Endothelial cell (in vitro differentiated cells): ENCODE measurements at places on chromosomes 13 and 19.

GRCh38 chr13:43057653-43058317 lies 34.4 kb downstream of the DNAJC15 start:
- peak; percentile 24 for DNase-seq

DNA sequence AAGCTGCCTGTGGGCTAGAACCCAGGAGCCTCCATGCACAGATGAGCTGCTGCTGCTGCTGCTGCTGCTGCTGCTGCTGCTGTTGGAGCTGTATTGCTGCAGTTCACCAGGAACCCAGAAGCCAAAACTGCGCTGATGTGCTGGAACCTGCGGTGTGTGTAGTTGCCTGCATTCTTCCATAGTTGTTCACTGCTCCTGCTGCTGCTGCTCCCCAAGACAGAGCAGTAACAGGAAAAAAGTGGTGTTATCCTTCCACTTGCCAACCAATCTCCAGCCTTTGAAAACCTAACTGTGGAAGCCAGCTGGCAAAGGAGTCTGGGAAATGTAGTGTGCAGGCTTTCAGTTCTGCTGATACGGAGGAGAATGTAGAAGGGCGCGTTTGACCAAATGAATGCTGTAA lies 37.9 kb downstream of the ARHGAP35 start:
- peak; percentile 4 for DNase-seq

DNA sequence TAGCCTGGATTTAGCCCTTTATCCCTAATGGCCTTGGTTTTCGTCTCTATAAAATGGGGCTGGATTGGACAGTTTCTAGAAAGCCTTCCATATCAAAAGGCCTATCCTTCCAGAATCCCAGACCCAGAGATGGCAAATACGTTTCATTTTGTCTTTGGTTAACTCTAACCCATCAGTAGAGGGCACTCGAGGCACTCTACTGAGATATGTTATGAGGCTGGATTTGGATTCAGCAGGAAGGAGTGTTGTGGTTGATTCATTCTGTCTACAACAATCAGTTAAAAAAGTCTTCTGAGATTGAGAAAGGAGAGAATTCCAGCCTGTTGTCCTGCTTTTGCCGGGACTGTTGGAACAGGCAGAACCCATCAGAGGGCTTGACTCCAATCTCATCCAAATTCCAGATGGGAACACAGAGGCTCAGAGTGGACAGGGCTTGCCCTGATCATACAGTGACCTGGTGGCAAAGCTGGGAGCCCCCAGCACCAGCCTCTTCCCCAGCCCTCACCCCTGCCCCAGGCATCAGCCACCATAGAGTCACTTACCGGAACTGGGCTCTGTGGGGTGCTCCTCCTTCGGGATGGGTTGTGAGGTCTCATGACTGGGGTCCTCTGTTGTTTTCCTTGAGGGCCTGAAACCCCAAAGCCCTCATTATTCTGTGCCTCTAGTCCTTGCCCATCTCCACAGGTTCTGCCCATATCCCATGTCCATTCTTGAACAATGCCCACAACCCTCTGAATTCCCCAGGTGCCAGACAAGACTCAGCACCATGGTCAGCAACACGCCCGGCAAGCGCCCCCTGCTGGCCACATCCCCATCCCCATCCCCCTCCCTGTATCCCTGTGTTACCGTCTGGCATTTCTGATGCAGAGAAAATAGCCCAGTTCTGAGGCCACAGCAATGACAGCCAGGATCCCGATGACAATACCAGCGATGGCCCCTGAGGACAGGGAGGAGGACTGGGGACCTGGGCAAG lies 12.3 kb upstream of the ZNF180 start:
- DNase-seq = peak; percentile 26

DNA sequence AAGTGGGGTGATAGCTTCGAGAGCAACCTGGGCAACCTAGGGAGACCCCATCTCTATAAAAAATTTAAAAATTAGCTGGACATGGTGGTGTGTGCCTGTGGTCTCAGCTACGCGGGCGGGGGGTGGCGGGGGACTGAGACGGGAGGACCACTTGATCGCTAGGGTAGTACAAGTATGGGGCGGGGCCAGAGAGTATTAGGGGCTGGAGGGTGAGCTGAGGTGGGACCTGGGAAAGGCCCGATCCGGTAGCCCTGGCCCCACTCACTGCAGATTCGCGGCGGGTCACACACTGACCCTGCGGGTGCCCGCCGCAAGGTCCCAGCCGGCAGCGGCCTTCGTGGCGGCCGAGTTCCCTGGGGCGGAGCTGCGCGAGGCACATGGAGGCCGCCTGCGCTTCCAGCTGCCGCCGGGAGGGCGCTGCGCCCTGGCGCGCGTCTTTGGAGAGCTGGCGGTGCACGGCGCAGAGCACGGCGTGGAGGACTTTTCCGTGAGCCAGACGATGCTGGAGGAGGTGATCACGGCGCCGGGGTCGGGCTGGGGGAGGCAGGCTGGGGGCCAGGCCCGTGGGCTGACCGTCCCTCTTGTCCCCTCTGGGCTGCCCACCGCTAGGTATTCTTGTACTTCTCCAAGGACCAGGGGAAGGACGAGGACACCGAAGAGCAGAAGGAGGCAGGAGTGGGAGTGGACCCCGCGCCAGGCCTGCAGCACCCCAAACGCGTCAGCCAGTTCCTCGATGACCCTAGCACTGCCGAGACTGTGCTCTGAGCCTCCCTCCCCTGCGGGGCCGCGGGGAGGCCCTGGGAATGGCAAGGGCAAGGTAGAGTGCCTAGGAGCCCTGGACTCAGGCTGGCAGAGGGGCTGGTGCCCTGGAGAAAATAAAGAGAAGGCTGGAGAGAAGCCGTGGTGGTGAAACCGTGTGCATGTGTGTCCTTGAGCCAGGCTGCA lies 2.0 kb upstream of the ARHGAP45 start:
- DNase-seq = peak; percentile 76

DNA sequence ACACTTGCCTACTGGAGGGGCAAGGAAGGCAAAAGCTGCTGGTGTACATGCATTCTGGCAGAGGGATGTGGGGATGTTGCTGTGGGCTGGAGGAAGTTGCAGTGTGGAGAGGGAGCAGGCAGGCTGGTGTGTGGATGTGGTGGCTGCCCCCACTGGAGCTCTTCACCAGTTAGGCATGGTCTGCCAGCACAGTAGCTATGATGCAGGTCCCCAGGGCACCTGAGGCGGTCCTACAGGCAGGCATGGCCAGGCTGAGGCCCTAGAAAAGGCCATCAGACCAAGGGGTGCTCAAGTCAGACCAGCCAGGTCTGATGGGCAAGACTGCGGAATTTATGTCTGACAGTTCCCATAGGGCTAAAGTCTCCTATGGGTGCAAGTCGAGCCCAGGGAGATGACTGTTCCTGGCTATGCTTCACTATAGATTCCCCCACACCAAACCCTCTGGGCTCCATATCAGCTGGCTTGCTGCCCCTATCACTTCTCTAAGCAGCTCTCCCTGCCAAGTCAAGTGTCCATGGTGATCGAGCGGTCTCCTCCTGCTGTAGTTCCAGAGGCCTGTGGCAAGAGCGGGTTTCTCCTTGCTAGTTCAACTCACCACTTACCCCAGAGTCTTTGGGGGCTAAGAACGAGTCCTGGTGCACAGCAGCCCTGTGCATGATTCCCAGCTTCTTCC lies 473.1 kb downstream of the TDRD3 start:
- DNase-seq = no peak

GRCh38 chr19:46357846-46358583 lies 11.1 kb downstream of the PPP5C start:
- no peak for DNase-seq

DNA sequence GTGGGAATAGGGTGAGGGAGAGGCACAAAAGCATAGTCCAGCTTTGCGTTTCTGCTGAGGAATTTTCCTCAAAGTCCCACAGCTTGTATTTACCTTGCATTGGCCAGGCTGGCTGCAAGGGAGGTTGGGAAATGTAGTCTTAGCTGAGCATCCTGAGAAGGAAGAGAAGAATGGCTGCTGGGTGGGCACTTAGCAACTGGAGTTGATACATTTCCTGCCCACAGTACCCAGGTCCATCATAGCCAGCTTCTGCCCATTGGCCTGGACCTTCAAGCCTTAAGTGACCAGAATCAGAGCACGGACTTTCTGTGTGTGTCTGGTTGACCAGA lies 112.4 kb downstream of the SIPA1L3 start:
- no peak for DNase-seq

DNA sequence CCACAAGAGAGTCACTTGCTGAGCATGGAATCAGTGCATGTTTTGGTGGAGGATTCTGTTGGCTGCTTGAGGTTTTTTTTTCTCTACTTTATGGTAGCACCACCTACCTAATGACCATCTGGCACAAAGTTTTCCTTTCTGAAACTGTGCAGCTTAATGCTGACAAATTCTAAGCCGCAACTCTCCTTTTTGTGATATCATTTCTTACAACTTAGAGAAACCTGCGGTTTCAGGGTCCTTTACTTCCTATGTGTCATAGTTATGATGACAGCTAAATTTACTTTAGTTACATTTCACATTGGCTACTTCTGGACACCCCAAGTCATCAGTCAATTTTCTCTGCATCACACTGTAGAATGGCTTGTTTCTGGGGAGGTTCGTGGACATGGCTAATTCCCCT lies 115.4 kb upstream of the TMTC4 start:
- no peak for DNase-seq

GRCh38 chr13:45439781-45440462 lies 21.7 kb upstream of the SLC25A30 start:
- no peak for DNase-seq

DNA sequence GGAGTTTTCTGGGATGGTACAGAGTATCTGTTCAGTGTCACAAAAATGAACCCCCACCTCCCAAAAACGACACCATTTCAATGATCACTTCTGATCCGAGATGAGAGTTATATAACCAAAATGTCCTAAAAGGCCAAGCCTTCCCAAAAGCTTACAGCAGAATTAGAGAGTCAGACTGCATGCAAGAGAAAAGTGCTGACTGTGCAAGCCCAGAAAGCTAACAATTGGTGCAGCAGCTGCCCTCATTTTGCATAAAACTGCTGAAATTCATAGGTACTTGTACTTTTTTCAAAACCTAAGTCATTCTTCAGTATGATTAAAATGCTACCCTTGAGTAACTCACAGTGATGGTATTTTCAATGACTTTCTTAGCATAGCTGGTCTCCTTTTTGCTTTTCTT lies 819.6 kb upstream of the ARGLU1 start:
- no peak for DNase-seq

DNA sequence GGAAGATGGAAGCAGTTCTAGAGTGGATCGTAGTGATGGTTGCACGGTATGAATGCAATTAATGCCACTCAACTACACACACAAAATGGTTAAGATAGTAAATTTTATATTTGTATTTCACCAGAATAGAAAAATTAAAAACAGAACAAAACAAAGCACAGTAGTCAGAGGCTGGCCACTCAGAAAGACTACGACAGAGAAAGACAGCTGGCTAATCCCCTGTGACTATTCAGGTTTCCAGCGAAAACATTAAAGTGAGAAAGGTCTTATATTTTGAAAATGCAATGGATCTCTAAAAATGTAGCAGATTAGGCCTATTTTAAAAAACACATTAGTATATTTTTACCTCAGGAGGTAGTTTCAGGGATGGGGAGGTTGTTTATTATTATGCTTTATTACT lies 131.3 kb upstream of the POSTN start:
- no peak for DNase-seq

- DNase-seq = no peak
Measured at GRCh38 chr19:39150807-39151600, 25.4 kb downstream of the PAK4 start.

DNA sequence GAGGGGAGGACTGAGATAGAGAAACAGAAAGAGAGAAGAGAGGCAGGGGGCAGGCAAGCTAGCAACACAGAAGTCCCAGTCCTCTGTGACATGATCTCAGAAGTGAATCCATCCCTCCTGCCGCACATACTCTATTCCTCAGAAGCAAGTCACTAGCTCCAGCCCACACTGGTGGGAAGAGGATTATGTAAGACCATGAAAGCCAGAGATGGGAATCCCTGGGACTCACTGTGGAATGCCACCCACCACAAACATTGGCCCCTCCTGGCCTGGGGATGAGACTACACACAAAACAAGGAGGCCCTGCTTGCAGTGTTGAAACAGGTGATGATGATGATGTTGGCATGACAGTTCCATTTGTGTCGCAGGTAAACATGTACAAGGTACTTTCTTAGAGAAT lies 419.9 kb downstream of the IRS2 start:
- DNase-seq = no peak

DNA sequence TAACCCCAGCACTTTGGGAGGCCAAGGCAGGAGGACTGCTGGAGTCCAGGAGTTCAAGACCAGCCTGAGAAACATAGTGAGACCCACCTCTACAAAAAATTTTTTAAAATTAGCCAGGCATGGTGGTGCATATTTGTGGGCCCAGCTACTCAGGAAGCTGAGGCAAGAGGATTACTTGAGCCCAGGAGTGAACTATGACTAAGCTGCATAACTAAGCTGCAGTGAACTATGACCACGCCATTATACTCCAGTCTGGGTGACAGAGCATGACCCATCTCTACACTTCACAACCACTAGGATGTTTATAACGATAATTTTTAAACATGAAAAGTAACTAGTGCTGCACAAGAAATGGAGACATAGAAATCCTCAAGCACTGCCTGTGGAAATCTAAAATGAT lies 352.7 kb upstream of the SGCG start:
- DNase-seq = no peak

DNA sequence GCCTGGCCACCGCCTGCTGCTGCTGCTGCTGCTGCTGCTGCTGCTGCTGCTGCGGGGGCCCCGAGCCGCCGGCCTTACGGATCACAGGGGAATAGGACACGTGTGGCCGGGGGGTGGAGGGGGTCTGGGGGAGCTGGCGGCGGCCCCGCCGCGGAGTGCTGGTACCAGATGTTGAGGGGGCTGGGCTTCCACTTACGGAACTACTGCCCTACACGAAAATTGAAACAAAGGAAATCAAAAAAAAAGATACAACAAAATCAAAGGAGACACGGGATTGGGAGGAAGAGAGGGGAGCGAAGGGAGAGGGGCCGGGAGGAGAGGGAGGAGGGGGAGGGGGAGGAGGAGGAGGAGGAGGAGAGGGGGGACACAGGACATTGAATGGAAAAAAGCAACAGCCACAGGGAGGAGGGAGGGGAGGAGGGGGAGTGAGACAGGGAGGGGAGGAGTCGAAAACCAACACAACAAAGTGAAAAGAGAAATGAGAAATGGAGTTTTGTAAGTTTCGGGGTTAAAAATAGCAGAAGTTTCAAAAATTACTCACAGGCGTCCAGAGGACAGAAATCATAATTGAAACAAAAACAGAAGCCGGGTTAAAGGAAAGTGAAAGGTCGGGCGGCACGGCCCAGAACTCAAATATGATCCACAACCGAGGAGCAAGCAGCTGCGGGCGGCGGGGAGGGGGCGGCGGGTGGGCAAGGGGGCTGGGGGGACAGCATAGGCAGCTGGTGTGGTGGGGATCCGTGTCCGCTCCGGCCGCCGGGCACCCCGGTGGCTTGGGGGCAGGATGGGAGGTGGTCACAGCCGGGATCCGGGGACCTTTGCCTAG lies 57.8 kb downstream of the IER2 start:
- no peak for DNase-seq

- DNase-seq = peak; percentile 63
Measured at GRCh38 chr13:74687442-74688182, 553.4 kb upstream of the KLF12 start.

GRCh38 chr13:34223984-34224383 lies 406.0 kb downstream of the RFC3 start:
- DNase-seq = no peak

DNA sequence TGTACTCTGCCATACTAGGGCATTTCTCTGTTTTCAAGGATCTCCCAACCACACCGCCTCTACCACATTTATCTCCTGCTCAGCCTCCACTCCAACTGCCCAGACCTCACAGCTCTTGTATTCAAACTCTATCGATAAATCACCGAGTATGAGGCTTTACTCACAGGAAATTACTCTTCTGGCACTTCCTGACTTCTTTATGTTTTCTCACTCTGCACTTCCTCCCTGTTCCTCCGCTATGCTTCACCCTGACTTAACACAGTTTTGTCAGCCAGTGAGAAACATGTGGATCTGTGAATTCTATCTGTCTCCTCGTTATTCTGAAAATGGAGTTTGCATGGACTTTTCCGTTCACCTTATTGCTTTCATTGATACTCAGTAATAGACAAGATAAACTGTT lies 2.6 kb upstream of the CARD8 start:
- no peak for DNase-seq
